ENCODE measurements at places on chromosomes 7 and 10.
A peak's percentile ranks its signal among the peaks of the same experiment; 100 is the strongest.

- DNase-seq: no peak
These were observed 44.0 kb upstream of the COL13A1 start for GRCh38 chr10:69757553-69758309.

DNA sequence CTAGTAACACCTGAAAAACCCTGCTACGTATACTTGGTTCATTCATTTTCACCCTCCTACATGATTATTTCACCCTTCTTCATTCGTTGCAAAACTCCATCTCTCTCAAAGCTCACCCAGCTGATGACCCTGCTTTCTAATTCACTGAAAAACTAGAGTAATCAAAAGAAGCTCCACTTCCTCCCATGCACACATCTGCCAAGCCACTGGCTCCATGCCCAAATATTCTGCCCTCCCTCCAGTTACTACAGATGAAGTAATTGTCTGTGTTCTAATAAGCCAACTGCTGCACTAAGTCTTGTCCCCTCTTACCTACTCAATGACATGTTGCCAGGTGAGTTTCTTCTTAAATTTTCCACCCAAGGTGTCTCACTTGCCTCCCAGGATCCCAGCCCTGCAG is 96.9 kb upstream of the CCDC71L start:
- DNase-seq: no peak

DNA sequence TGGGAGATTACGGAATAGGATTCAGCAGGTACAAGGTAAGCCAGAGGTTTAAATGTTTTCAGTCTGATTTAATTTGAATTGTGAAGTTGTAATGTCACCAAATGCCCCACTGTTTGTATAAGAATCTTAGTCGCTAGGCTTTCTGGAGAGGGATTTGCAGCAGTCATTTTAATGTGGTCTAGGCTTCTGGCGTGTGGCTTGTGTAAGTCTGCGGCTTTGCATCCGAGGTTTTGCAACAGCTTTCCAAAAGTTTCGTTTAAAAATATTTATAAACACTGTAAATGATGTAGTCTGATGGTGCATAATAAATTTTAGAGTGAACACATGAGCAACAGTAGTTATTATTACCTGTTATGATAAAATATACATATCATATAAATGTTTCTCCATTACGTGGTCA is 26.1 kb upstream of the BHLHA15 start:
- no peak for DNase-seq

GRCh38 chr7:28165961-28166955 is 14.3 kb downstream of the JAZF1 start:
- no peak for DNase-seq

GRCh38 chr7:3956949-3957348 is 655.9 kb downstream of the SDK1 start:
- no peak for DNase-seq

GRCh38 chr7:95004618-95005247 is 97.3 kb downstream of the PPP1R9A start:
- no peak for DNase-seq

- no peak for DNase-seq
These were observed 282.2 kb downstream of the PHTF2 start for GRCh38 chr7:78080811-78081210.

- no peak for DNase-seq
These were observed 28.3 kb upstream of the UCMA start for GRCh38 chr10:13262433-13262832.

GRCh38 chr7:24462984-24463383 is 110.3 kb upstream of the PALS2 start:
- DNase-seq: no peak

- DNase-seq: no peak
These were observed 382.7 kb downstream of the SFMBT2 start for GRCh38 chr10:7027913-7028808.

GRCh38 chr10:59324597-59324996 is 37.8 kb downstream of the FAM13C start:
- no peak for DNase-seq

DNA sequence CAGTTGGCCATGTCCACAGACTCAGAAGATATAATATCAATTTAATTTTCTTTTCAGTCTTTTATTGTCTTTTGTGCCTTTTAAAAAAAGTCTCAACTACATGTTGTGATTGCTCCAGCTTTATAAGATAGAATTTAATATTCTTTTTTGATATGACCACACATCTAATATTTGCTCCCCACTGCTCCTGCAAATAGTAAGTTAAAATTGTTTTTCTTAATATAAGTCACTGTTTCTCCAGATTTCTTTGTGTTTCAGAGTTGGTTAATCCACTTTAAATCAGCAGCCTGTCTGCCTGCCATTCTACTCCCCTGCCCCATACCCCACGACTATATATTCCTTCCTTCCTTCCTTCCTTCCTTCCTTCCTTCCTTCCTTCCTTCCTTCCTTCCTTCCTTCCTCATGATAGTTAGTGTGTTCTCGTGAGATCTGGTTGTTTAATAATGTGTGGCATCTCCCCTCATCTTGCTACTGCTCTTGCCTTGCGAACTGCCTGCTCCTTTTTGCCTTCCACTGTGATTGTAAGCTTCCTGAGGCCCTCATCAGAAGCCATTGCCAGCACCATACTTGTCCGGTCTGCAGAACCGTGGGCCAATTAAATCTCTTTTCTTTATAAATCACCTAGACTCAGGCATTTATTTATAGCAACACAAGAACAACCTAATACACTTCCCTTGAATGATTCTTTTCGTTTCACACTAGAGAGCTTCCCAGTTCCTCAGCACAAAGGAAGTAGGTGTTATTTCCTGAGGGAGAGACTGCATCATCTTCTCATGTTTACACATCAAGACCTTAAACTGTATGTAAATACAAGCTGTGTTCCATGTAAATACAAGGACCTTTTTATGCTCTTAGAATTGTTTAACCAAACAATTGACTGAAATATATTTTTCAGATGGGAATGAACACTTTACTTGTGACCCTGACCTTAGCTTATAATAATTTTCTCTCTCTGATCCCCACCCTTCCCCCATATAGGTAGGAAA is 24.5 kb downstream of the TAS2R16 start:
- DNase-seq: no peak

DNA sequence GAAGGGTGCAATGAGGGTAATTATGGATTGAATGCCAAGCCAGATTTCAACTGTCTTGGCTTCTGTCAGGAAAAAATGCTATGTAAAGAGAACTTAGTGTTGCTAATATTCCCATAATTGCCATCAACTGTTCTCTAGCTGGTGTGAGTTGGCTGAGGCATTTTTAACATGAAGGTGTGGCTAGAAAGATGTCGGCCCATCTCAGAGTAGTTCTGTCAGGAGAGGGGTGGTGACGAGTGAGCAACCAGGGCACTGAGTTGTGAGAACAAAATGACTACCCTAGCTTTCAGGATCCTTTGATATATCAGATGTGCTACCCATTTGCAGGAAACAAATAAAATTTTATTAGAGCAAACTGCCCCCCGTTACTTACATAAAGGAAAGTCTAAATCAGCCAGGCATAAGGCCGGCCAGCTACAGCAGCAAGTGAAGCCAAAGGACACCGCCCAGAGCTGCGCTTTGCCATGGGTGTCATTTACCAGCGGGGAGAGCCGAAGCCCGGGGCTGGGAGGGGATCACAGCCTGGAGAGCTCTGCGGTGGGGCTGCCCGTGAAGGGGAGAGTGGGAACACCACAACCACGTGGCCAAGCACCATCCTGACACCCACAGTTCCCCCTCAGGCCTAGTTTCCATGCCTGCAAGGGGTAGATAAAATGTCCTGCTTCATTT is 141.4 kb downstream of the ICA1 start:
- no peak for DNase-seq

- no peak for DNase-seq
These were observed 11.6 kb downstream of the RPS24 start for GRCh38 chr10:78045237-78045636.

DNA sequence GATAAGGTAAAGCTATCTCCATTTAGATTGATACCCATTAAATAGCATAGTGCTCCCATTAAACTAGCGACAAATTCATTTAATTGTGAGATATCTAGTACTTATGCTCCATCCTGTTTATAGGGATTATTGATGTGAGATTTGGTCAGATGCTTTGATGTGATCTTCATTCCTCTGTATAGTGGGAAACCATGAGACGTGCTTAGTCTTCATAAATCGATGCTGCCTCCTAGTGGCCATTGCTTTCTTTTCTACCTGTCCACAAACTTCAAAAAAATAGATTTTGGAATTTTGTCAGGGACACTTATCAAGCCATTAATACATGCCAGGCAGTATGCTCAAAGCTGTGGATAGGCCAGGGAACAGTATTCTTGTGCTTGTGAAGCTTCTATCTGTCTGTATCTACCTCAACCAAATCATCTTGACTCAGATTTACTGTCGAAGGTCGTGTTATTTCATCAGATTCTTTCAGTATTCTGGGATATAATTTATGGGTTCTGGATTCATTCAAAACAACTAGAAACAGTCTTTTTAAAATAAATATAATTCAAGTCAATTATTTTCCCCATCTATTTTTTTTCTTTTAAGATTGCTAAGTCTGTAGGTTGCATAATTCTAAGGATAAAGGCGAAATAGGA is 12.0 kb downstream of the LSM8 start:
- peak; percentile 5 for DNase-seq

DNA sequence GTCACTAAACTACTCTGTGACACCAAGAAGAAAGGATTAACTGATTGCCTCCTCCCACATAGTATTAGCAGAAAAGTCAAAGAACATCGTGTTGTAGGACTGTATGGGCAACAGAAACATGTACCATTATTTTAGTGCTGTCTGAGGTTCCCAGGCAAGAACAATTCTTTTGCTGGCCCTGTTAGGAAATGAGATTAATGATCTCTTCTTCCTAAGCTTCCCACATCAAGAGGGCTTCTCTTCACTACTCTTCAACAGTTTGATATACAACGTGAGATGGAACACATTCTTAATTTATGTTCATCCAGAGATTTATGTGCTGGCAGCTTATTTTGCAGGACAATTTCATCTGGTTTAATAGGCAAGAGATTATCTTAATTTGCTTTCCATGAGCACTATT is 219.6 kb downstream of the DOCK4 start:
- DNase-seq: no peak

DNA sequence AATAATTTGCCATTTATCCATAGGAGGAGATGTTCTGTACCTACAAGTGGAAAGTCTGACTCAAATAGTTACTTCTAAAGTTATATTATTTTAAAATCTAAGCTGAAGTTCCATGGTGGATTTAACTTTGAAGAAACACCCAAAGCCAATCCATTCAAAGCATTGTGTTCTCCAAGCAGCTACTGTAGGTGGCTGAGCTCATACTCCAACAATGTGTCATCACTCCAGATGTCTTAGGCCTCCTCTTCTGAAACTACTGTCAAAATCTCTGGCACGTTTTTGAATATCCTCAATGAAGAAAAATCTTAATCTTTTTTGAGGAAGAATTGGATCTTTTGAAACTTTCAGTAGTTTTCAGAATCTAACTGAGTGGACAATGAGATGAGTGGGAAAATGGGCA is 169.1 kb downstream of the PTEN start:
- no peak for DNase-seq

GRCh38 chr7:118029826-118030422 is 154.0 kb upstream of the LSM8 start:
- no peak for DNase-seq

- no peak for DNase-seq
These were observed 76.0 kb downstream of the ITGB1 start for GRCh38 chr10:32882076-32882475.

- DNase-seq: no peak
These were observed 48.4 kb downstream of the SFMBT2 start for GRCh38 chr10:7362471-7362870.

DNA sequence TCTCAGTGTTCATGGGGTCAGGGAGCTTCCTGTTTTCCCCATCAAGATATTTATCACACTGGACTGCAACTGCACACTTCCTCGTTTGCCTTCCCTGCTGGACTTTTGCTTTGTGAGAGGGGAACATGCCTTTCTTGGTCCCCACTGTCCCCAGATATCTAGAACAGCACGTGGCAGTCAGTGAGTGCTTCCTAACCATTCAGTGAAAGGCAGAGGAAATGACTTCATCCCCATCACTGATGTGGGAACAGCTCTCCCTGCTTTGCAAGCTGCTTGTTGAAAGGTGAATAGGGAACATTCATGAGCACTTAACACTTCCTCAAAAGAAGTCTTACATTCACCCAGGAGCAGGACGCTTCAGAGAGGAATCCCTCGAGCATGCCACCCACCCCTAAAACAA is 135.4 kb downstream of the MYOF start:
- DNase-seq: no peak

DNA sequence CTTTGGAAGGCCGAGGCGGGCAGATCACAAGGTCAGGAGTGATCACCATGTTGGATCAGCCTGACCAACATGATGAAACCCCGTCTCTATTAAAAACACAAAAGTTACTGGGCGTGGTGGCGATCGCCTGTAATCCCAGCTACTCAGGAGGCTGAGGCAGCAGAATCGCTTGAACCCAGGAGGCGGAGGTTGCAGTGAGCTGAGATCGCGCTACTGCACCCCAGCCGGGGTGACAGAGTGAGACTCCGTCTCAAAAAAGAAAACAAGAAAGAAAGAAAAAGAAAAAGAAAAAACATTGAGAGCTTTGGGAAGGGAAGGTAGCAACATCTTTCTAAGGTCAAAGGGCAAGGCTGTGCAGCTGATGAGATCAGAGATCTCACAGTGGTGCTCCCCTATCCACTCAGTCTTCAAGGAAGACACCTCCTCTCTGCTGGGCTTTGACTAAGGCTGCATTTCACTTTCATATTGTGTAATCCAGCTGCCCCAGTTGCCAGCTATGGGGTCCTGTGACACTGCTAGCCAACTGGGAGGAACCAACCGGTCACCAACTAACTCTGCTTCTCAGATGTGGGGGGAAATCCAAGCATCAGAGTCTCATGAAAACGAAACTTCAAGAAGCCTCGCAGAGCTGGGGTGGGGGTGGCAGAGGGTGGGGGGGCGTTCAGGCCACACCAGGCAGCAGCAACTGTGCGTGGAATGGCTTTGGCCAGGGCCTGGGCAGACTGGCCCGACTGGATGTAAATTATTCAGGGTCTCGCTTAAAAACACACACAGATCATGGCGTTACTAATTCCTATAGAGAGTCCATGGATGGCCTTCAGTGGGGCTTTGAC is 1.5 kb downstream of the IL15RA start:
- no peak for DNase-seq

DNA sequence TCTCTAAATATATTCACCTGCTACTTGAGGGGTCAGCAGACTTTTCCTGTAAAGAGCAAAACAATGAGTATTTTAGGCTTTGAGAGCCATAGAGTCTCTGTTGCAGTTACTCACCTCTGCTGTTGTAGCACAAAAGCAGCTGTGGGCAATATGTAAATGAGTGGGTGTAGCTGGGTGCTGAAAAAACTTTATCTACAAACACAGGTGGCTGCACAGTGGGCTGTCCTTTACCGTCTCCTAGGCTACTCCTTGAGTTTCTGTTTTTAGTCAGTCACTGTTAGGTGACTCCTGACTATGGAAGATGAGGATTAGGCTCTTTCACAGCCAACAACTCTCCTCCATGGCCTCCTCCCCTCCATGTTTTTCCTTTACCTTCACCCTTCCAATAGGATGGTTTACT is 286.1 kb upstream of the C7orf33 start:
- DNase-seq: no peak

- DNase-seq: no peak
These were observed 187.2 kb upstream of the LYZL2 start for GRCh38 chr10:30816820-30817171.

DNA sequence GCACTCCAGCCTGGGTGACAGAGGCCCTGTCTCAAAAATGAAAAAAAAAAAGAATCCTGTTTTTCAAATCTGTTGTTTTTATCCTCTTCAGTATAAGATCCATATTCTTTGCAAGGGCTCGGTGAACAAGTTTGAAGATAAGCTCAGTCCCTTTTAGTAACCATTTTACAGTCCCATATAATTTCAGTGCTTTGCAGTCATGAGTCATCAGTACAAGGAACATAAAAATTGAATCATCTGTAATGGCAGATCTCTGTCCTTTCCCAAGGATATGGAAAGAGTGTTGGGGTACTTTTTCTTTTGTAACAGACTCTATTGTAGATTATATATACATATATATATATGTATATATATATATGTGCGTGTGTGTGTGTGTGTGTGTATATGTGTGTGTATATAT is 52.2 kb upstream of the ZPBP start:
- no peak for DNase-seq
